ELF-1 (cell line): ENCODE measurements at places on chromosomes 1 and 21.

GRCh38 chr1:6475381-6476133 lies 9.6 kb upstream of the TNFRSF25 start:
- DNase-seq, result peak; percentile 64

DNA sequence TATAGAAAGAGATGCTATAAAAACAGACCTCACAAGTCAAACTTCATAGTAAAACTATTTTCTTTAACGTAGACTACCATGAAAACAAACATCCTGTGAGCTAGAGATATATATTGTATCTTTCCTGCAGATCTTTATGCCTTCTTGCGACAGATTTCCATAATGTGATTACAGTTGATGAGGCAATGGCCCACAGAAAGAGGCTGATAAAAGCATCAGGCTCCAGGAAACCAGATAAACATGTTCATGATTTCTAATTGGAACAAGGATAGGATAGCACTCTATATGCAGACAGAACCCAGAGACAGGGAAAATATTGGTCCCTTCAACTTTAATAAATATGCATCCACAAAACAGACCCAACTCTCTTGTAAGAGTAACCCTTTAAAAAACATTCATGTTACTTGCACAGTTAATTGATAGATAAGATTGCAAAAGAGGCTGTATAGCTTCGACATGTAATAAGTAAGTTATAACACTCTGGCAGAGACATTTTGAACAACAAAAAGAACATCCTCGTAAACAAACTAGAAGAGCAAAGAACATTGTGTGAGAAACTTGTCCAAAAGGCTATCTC lies 329.4 kb downstream of the AGBL4 start:
- no peak for DNase-seq

GRCh38 chr1:11948822-11949458 lies 14.4 kb downstream of the PLOD1 start:
- DNase-seq, result peak; percentile 50

GRCh38 chr1:187408212-187409004 lies 579.7 kb downstream of the PLA2G4A start:
- peak; percentile 66 for DNase-seq

- DNase-seq, result peak; percentile 14
Measured at GRCh38 chr1:62841587-62842169, 57.7 kb downstream of the ATG4C start.

- DNase-seq, result no peak
Measured at GRCh38 chr1:17471393-17471792, 31.9 kb upstream of the RCC2 start.

DNA sequence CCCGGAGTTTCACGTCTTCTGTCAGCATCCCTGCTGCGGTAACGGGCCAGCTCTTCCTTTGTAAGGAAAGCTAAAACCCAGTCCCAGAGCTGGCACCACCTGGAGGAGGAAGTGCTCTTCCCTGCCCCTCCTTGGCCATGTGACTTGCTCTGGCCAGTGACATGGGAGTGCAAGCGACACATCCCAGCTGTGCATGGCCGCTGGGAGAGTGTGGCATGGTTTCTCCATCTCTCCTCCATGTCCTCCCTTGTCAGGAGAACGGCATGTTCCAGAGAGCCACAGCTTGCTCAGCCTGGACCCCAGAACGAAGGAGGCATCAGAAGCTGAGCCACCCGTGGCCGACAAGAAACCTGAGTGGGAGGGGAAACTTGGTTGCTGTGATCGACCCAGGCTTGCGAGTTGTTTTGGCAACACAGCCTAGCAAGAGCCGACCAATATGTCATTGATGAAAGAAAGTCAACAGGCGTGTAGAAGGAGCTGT lies 2.7 kb upstream of the PRXL2B start:
- DNase-seq, result no peak

GRCh38 chr1:37147392-37147831 lies 113.1 kb upstream of the GRIK3 start:
- DNase-seq, result no peak

GRCh38 chr1:44262816-44263567 lies 49.7 kb downstream of the DMAP1 start:
- DNase-seq, result no peak

DNA sequence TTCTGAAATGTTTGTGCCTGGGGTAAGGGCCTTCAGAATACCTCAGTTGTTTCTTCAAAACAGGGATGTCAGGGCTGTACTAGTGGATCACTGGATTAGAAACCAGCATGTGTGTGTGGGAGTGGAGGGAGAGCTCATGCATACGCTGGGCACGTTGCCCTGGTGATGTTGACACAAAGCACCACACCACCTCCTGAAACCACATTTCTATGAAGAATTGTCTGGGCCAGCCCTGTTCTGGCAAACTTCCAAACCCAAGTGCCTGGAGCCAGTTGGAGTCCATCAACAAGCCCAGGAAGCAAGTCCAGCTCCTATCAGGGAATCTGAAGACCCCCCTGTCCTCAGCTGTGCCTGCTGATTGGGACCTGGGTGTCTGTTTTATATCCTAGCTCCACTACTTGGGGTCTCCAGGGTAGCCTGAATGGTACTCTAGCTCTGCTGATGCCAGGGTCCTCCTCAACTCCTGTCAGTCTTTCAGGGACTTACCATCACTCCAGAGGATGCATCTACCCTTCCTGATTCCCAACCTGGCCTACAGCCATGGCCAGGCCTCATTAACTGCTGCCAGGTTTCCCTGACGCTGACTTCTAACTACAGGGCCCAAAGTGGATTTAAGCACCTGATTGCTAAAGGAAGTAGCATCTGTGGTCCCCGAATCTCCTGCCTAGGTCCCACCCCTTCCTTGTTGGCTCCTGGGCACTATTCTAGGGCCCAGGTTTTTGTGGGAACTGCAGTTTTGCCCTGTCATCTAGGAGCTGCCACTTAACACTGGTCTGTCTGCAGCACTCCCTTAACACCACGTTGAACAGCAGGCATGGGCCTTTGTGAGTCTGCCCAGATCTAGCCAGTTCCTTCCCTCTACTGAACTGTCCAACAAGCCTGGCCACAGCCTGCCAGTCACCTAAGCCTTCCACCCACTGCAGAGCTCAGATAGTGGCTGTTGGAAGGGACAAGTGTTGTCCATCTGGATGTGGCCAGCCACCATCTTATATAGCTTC lies 45.5 kb downstream of the LPAR3 start:
- DNase-seq, result no peak

GRCh38 chr1:178726545-178726944 lies 1.5 kb downstream of the RALGPS2 start:
- DNase-seq, result no peak

DNA sequence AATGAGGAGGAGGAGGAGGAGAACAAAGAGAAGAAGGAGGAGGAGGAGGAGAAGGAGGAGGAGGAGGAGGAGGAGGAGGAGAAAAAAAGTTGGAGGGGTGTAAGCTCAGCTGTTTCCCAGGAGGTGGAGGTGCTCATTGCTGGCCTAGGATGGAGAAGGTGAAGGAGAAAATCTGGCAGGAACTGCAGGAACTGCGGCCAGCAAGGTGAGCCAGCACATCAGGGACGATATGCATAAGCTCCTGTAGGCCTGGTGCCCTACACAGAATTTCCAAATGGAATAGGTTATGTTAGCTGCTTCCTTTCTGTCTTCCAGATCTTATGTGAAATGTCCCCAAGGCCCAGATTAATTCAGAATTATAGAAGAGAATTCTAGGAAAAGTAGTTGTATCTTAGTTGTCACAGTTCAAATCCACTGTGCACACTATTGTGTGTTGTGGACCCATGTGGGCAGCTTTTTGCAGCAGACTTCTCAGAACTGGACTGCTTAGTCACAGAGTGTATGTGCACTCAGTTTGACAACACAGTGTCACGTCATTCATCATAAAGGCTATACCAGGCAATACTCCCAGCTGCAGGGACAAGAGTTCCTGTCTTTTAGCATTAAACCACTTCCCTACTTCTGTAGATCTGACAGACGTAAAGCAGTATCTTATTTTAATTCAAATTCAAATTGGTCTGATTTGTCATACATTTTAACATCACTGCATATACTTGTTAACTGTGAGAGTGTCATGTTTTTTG lies 303.7 kb downstream of the HLX start:
- no peak for DNase-seq

GRCh38 chr1:230957580-230957989 lies 21.1 kb downstream of the TTC13 start:
- DNase-seq, result no peak

GRCh38 chr1:2642560-2643413 lies 10.0 kb upstream of the MMEL1 start:
- DNase-seq, result peak; percentile 95

- DNase-seq, result no peak
Measured at GRCh38 chr1:88451856-88452255, 232.2 kb upstream of the PKN2 start.

DNA sequence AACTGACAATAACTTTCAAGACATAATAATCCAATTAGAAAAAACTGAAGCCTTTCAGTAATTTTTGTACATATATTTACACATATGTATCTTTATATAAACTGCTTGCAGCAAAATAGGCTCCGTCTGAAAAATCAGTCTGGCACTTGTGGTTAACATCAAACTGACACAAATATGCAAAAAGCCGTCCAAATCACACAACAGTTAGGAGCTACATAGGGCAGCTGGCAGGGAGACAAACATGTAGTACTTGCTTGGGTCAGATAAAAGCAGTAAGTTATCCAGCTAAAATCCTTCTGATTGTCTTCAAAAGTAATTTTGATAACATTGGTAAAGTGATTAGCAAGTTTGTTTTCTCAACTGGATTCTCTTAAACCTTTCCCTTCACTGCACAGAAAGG lies 14.7 kb upstream of the GUCA2A start:
- DNase-seq, result no peak

DNA sequence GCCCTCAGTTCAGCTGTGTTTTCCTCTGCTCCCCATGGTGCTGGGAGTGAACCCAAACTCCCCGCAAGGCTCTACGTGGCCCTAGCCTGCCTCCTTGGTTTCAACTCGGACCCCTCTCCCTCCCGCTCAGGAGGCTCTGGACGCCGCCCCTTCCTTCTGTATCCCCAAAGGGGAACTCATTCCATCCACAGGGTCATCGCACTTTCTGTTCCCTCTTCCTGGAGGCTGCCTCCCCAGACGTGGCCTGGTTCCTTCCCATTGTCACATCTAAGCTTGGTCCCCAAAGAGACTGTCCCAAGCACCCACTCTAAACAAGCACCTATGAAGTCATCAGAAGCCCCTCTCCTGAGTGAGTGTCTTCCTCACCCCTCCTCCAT lies 10.9 kb downstream of the KCNAB2 start:
- DNase-seq, result no peak

DNA sequence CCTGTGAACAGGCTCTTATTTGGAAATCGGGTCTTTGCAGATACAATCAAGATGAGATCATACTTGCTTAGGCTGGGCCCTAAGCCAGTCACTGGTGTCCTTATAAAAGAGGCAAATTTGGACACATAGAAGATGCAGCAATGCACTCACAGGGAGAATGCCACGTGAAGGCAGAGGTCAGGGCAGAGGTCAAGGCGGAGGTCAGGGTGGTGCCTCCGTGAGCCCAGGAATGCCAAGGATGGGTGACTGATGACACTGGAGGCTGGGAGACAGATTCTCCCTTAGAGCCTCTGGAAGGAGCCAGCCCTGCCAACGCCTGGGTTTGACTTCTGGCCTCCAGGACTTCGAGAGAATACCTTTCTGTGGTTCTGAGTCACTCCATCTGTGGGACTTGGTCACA lies 22.8 kb upstream of the C1orf174 start:
- no peak for DNase-seq

DNA sequence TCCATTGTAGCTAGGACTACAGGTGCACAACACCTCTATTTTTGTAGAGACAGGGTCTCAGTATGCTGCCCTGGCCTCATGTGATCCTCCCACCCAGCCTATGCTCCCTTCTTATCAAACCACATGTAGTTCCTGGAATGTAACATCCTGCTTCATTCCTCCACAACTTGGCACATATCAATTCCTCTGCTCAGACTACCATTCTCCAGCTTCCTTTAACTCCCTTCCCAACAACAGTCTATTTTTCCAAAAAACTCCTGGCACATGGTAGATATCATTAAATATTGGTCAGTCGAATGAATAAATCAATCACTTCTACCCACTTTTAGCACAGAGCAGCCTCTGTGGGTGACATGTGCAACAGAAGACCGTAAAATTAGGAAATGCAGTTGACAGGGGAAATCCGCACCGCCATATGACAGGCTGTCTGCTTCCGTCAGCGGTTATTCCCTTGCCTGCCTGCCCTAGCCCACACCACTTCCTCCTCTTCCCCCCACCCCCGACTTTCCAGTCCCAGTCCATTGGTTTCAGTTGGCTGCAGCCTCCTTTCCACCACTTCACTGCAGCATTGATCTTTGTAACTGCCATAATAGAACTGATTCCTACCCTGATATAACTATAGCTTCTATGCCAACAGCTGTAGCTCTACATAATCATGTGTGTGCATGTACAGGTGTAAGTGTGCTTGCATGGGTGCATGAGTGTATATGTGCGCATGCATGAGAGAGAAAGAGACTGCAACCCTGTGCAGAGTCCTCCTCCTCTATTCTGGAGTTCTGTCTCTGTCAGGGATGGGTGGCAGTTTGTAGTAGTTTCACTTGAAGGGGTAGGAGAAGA lies 6.8 kb upstream of the AKR1A1 start:
- DNase-seq, result no peak

DNA sequence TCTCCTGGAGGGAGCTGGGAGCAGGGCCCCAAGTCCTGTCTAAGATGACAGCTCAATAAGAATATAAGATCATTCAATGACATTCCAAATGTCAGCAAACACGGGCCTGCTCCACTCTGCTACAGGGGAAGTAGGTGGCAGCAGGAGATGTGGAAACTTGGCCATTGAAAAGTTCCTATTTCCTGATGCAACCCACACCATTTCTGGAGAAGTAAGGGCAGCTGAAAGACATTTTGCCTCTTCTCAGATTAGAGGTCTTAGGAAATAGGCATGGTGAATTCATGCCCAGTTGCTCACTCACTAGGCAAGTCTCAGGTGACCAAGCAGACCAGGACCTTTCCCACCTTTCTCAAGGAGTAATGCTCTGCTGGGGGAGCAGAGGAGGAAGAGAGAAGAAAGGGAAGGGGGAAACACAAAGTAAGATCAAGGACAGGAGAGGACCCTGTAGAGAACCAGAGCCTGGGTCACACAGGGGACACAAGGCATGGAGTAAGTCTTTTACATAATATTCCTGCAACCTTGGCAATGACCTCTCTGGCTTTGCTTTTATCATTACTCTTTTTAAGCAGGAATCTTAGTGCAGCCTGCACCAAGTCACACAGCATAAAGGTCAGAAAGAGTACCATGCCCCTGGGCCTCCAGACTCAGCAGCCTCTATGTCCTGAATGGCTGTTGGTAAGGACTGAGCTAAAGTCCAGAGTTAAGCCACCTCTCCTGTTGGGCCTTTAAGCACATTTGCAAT lies 68.9 kb downstream of the DMAP1 start:
- DNase-seq, result no peak

GRCh38 chr1:87702455-87702854 lies 373.8 kb downstream of the LMO4 start:
- DNase-seq, result no peak
